ENCODE measurements at places on chromosomes 2 and 18.

- DNase-seq: peak; percentile 29
These were observed 242.5 kb downstream of the ZNF521 start for GRCh38 chr18:25109484-25109883.

DNA sequence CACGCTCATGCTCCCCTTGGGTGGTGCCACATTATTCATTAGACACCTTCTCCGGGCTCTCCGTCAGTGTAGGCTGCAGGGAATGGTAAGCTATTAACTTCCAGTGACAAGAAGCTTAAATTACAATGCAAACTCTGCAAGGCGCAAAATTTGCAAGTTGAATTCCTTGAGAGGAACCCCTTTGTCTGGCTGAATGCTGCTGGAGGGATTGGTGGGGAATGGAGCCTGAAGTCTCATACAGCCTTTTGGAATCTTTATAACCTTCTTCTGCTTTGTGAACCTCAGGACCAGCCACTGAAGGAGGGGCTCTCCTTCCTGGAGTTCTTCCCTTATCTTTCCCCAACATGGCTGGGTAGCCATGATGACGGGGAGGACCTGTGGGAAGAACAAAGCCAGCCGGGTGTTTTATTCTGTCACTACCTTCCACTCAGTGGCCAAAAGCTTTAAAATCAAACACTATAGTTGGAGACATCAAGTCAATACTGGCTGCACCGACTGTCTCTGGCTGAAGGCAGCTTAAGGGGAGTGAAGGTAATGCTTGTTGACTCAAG lies 220.9 kb upstream of the EPHA4 start:
- DNase-seq: no peak

DNA sequence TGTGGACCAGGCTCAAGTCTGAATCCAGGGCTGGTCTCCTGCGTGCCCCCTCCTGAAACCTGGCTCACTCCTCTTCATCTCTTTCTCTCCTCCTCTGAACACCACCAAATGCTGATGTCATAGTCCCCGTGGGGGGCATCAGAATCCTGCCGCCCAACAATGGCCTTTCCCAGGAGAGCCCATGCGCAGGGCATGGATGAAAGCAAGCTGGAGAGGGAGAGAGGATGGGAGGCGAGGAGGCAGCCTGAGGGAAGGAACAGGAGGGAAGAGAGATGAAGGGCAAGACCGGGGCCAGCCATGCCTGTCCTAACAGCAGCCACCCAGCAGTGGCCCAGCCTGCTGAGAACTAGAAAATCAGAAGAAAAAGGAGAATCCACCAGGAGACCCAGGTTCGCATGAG lies 22.3 kb upstream of the LPIN1 start:
- DNase-seq: no peak

- DNase-seq: no peak
These were observed 2114.1 kb upstream of the PIK3C3 start for GRCh38 chr18:39840856-39841481.

DNA sequence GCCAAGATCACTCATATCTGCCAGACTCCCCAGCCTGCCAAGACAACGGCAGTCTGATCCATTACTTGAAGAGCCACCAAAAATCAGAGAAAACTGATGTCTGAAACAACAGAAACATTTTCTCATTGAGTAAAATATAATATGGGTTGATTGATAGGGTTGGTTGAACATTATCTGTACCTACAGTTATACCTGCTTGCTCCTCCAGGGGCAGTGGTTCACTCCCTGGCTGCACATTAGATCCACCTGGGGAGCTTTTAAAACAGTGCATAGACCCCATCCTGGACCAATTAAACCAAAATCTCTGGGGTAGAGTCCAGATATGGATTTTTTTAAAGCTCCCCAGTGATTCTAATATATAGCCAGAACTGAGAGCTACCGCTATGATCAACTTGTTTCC lies 43.6 kb upstream of the SLC14A2 start:
- no peak for DNase-seq

DNA sequence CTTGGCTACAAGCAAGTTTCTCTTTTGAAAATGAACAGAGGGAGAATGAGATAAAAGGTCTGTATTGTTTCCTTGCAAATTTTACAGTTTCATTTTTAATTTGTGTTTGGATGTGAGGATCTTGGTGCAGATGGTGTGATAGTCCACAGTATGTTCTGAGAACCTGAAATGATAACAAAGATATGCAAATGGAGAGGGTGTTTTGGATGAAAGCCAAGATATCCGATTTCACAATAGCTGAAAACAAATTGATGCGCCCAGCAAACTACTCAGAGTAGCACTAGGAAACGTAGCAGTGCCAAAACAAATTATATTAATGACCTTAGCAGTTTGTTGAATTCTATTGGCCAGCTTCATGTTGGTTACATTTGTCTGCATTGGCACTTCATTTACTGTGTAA lies 683.5 kb downstream of the TMEM182 start:
- DNase-seq: no peak

GRCh38 chr18:21672521-21673267 lies 31.9 kb downstream of the ABHD3 start:
- DNase-seq: peak; percentile 62

- DNase-seq: no peak
These were observed 540.9 kb downstream of the RNF144A start for GRCh38 chr2:7458066-7458465.

GRCh38 chr2:45637440-45637839 lies 14.0 kb upstream of the PRKCE start:
- peak; percentile 72 for DNase-seq

DNA sequence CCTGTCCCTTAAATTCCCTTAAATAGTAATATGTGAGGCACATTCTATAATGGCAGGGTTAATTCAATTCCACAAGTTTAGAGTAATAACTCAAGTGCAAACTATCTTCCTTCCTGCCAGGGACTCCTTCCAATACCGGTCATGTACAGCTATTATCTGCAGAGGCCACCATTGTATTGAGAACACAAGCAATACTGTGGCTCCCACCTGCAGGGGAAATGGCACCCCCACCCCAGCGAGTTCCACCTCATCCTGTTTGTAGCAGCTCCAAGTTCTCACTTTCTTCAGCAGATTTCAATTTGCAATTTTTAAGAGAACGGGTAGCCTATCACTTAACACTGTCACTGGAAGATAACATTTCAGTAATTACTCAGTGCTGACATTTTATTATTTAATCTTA lies 172.1 kb upstream of the PID1 start:
- DNase-seq: no peak

DNA sequence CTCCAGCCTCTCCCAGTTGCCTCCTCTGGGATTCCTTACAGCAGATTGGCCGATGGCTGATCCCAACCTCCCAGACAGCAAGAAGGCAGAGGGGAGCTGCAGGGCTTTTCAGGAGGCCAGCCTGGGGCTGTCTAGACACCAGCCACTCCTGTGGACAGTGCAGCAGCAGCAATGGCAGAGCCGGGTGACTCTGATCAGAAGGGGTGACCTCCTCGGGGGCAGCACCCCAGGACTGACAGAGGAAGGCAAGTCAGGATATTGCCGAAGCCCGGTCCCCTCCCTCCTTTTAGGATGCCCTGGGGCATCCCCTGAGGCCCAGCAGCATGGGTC lies 84.5 kb downstream of the INHBB start:
- DNase-seq: no peak

DNA sequence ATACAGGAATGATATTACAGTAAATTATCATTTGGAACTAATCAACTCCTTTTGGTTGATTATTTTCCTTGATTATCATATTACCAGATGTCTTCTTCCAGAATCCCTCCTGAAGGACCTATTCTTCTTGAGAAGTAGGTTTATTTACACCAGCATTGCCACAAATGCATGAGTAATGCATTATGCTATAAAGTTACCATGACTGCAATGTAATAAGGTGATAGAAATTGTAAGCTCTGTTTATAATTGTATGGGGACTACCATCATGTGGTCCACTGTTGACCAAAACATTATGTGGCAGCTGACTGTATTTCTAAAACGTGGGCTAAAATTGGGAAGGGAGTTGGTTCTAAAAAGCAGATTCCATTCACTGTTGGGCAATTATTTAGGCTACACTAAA lies 602.2 kb downstream of the NYAP2 start:
- DNase-seq: peak; percentile 38

- DNase-seq: no peak
These were observed 39.5 kb downstream of the CERS6 start for GRCh38 chr2:168495524-168495923.

- DNase-seq: no peak
These were observed 100.4 kb upstream of the DDX18 start for GRCh38 chr2:117714110-117714509.

DNA sequence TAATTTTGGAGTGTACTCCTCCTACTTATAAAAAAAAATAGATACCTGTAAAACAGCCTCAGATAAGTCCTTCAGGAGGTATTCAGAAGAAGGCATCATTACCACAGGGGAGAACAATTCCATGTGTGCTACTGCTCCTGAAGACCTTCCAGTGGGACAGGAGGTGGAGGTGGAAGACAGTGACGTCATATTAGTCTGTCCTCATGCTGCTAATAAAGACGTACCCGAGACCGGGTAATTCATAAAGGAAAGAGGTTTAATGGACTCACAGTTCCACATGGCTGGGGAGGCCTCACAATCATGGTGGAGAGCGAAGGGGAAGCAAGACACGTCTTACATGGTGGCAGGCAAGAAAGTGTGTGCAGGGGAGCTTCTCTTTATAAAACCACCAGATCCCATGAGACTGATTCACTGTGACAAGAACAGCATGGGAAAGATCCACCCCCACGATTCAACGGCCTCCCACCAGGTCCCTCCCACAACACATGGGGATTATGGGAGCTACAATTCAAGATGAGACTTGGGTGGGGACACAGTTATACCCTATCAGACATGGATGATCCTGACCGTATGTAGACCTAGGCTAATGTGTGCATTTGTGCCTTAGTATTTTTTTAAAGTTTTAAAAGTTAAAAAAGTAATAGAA lies 98.4 kb downstream of the NDUFA10 start:
- DNase-seq: peak; percentile 67

DNA sequence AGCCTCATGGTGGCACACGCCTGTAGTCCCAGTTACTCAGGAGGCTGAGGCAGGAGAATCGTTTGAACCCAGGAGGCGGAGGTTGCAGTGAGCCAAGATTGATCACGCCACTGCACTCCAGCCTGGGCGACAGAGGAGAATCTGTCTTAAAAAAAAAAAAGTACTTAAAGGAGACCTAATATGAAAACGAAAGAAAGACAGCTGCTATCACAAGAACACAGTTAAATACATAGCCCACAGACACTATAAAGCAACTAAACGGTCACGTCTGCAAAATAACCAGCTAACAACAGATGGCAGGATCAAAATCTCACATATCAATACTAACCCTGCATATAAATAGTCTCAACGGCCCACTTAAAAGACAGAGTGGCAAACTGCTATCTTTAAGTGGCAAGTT lies 43.9 kb upstream of the TACR1 start:
- DNase-seq: no peak

DNA sequence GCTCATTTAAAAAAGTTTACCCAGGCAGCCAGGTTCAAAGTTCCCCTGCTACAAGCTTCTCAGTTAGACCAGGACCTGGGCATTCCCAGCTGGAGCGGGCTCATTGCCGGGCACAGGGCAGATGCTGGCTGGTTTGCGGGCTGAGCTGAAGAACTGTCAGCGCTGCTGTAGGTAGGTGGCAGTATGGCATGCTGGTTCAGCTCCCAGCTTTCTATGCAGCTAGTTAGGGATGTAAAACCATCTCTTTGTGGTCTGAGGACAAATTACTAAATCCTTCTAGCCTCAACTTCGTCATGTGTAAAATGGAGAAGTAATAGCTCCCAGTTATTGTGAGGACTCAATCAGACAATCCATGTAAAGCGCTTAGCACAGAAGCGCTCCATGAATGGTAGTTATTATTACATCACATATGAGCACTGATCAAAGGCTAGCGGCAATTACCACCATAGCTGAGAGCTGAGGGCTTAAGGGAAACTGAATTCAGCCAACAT lies 2.4 kb upstream of the LDLRAD4 start:
- DNase-seq: peak; percentile 54

GRCh38 chr2:88549616-88550292 lies 77.5 kb downstream of the EIF2AK3 start:
- DNase-seq: no peak

GRCh38 chr18:34890486-34891085 lies 150.6 kb upstream of the MAPRE2 start:
- no peak for DNase-seq

GRCh38 chr2:175309799-175310198 lies 128.3 kb upstream of the ATP5MC3 start:
- DNase-seq: peak; percentile 18

DNA sequence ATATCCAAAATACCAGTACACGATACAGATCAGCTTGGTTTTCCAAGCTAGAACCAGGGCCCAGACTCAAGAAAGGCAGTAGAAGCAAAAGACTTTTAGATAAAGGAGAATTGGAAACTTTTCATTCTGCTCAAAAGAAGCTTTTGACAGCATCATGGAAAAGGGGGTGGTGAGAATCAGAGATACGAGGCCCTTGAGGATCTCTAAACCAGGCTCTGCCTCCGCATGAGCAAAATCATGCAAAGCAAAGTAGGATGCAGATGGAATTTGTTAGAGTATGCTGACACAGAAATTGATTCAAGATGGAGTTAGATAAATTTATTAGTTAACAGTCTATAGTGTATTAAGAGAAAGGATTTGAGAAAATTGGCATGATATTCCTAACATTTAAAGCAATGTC lies 39.8 kb downstream of the FAM98A start:
- no peak for DNase-seq

DNA sequence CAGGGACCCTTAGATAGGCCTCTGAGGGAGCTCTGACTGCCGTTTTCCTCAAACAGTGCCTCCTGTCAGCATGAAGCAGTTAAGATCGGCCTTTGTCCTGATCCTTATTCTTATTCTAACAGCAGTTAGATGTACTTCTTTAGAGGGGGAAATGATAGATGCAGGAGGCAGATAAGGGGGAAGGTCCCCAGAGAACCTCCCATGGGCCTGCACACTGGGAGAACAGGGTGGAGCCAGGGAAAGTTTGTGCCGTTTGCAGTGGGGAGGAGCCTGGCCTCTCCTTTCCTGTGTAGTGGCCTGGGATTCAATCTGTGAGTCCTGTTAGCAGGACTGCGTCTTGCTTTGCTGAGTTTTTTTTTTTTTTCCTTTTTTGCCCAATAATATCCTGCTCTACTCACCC lies 7.9 kb upstream of the INPP4A start:
- DNase-seq: no peak

- no peak for DNase-seq
These were observed 7.2 kb upstream of the NEURL3 start for GRCh38 chr2:96512341-96512740.

DNA sequence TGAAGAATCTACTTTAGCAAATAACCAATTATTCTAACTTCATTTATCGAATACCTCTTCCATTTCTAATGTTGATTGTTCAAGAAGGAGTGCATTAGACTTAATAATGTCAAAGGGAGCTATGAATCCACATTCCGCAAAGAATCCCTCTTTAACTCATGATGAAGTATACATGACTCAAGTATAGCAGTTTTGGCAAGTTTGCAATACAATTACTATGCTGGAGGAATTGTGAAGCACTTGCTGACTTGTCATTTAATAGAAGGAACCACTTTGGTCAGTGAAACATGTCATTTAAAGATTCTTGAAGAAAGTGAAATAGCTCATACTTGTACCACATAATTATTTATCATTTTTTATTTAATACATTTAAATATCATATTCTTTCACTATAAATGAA lies 125.1 kb downstream of the SLC39A10 start:
- DNase-seq: peak; percentile 43

GRCh38 chr2:235630718-235631296 lies 137.0 kb downstream of the AGAP1 start:
- DNase-seq: no peak
